ENCODE measurements at places on chromosomes 4 and X.

DNA sequence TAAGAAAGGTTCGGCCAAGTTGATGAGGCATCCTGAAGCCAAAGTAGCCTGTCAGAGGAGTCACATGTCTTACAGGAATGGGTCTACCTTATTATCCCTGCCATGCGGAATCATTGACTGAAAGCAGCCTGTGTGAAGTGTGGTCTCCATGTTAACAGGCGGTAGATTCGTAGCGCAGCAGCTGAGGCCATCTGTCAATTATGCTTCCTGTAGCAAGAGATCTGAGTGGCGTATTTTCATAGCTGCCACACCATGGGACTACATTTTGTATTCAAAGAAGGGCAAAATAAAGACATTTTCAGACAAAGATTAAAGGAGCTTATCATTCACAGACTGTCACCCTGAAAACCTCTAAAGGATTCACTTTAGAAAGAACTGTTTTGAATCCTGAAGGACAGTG is 11.2 kb upstream of the MED14 start:
- DNase-seq = no peak

DNA sequence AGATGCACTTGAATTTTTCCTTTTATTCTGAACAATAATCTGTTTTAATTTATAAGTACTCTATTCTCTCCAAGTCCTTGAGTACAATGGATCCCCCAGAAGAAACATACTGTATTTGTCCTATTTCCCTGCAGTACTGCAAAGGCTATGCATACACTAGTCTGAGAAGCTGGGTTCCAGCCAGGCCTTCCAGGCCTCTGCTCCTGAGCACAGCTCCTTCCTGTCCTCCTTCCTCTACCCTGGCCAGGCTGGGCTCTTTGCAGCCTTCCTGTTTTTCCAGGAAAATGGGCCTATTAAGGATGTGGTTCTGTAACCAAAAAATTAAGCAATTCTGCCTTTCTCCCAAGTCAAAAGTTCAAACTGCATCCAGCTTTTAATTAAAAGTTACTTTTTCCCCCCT is 68.0 kb upstream of the STIM2 start:
- no peak for DNase-seq

DNA sequence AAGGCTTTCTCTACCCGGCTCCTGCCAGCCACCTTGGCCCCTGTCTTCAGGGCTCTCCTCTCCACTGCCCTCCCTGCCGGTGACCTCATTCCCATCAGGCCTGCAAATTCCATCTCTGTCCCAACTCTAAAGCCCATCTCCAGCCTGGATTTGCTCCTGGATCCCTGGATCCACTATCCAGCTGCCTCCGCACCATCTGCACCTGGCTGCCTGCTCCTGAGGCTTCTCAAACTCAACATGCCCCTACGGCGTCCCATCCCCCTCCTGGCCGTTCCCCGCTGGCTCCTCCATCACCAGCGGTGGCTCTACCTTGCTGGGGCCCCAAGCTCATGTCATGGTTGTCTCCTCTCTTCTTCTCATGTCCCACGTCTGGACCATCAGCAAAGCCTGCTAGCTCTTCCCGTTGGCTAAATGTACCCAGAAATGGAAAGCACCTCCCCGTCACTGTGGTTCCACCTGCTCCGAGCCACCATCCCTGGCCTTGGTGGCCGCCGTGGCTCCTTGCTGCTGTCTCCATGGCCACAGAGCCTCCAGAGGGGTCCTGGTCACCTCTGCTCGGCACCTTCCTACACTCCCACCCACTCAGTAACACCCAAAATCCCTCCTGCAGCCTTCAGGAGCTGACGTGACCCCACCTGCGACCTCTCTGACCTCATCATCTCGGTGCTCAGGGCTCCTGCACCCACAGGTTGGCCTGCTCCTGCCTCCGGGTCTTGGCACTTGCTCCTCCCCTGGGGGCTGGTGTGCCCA is 58.5 kb downstream of the ADRA2C start:
- no peak for DNase-seq

- DNase-seq = no peak
Measured at GRCh38 chrX:65196758-65197360, 220.6 kb upstream of the ZC4H2 start.

- peak; percentile 28 for DNase-seq
Measured at GRCh38 chrX:23667239-23668177, at the start of gene PRDX4. Gene PRDX4 (plus strand): TSS chrX:23667493. CDS start chrX:23667571, 78 bp downstream.

GRCh38 chr4:898869-899555 is 33.1 kb downstream of the GAK start:
- no peak for DNase-seq

- DNase-seq = peak; percentile 52
Measured at GRCh38 chr4:38805530-38806145, 1.0 kb upstream of the TLR1 start.

DNA sequence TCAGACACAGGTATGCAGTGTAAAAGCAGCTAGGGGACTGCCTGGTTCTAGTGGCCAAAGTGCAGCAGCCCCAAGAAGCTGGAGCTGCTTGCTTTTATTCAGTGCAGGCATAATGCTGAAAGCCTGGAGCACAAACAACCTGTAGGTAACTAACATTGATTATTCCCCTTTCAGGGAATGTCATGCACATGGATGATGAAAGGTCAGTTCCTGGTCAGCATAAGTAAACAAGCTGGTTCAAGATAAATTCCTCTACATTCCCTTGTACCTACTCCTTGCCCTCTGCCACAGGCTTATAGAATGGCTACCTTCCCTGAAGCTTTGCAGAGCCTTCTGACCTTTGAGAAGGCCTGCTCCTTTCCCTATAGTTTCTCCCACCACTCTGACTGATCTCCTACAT is 1318.5 kb upstream of the ADGRL3 start:
- no peak for DNase-seq

DNA sequence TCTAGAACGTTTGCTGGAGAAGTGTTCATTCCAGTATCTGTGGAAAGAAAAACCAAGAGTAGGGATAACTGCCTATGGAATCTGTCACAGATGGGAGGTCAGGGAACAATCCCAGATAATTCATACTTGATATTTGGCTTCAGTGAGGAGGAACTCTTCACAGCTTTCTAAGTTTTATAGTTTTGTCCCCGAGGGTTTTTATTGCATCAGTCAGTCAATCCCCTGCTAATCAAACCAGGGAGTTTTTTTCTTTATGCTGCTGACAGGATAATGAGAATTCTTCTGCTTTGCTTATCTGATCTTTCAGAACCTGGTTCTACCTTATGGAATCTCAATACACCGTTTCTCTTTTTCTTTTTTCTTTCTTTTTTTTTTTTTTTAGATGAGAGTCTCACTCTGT is 633 bp upstream of the TRIML2 start:
- DNase-seq = no peak

GRCh38 chr4:77449171-77449570 is 156.4 kb upstream of the CXCL13 start:
- no peak for DNase-seq

- no peak for DNase-seq
Measured at GRCh38 chr4:85298037-85298436, 176.9 kb upstream of the ARHGAP24 start.

DNA sequence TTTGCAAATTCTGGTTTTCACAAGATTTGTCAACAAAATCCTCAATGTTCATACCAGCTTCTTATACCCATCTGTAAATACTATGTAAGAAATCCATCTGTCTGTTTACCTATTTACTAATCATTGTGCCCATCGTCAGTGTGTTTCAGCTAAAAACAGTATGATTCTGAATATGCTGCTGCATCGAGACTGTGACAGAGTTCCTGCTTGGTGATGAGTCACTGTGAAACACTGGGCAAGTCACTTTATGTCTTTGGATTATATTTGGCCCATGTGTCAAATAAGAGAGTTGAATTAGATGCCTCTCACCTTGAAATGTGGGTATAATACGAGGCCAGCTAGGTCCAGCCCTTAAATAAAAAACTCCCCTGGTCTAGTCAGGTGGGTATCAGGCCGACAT is 79.3 kb downstream of the CBLL2 start:
- no peak for DNase-seq

- no peak for DNase-seq
Measured at GRCh38 chr4:40328383-40328782, 6.8 kb upstream of the CHRNA9 start.

GRCh38 chr4:3344596-3344995 is 51.8 kb downstream of the RGS12 start:
- DNase-seq = no peak

GRCh38 chr4:21949073-21949457 is 493 bp upstream of the KCNIP4 start:
- DNase-seq = no peak
